Esophagus squamous epithelium (tissue), 5 donors: ENCODE measurements at places on chromosomes 5 and 9.

DNA sequence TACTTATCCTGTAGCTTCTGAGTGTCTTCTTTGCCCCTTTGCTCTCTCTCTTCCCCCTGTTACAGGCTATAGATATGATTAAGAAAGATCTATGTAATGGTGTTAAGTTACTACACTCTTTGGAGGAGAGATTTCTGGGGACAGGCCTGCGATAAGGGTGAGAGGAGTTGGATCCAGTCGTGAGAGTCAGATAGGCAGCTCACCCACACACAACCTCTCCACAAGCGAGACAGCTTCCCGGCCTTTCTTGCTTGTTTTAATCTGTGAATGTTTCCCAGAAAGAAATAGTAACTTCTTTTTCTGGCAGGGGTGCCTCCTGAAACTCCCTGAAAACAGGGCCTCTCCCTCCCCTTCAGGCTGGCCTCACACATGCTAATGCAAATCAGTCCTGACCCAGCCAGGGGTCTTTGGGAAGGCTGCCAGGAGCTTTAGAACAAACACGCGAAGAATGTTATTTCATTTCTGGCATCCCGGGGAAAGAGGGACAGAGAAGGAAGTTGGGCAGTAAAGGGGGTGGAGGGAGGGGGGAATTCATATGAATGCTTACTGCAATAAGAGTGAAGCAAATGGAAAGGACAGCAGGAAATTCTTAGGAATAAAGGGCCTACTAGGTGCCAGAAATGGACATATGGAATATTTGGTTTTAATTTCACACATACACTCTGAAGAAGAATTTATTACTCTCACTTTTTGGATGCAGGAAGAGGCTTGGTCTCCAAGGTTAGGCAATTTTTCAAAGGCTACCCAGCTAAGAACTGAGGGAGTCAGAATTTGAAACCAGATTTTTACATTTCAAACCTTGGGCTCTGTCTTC lies 215.8 kb upstream of the TRIM32 start:
- DNase-seq = no peak

- no peak for DNase-seq
Observed at GRCh38 chr5:18314192-18314778, 680.0 kb downstream of the TAF11L14 start.

DNA sequence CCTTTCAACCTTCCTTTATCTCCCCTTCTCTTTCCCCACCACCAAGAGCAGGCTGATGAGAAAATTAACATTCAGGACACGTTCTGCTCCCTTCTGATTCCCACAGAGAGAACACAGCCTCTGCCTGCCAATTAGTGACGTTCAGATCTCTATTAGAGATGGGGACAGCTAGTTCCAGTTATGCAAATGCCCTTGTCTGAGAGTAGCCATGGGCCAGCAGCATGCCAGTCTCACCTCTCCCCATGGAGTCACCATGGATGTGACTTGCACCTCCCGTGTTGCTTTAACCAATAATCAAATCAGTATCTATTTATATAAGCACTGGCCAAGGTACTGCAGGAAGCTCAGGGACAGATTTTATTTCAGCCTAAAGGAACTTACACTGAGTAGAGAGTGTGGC lies 61.3 kb downstream of the KCNIP1 start:
- DNase-seq = no peak

DNA sequence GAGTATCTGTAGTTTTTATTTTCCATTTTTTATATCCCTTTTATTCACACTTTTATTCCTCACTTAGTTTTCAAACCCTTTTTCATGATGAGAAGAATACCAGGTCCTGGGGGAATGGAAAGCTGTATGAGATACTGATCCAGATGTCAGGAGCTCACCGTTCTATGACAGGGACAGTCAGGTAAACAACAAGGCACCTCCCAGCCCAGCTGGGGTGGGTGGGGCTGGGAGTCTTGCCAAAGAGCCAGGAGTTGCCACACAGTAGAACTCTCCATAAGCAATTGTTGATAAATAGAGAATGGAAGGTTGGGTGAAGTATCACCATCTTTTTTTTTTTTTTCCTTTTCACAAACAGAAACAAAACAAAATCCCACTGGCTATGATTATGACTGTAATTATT lies 225.8 kb downstream of the NSG2 start:
- no peak for DNase-seq

DNA sequence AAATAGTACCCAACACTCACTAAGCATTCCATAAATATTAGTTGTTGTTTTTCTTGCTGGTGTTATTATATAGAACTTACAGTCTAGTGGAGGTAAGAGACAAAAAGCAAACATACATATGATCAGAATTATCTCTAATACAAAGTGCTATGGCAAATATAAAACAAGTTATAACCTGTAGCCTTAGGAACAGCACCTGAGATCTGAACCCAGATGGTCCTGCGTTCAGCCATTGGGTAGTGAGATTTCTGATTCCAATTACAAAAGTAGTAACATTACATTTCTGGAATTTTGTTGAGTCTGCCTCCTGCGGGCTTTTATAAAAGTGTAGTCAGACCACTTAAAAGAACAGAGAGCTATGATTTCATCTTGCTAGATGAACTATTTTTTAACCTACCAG lies 242.9 kb upstream of the ZNF462 start:
- no peak for DNase-seq

GRCh38 chr5:16544607-16545374 lies 72.0 kb downstream of the RETREG1 start:
- DNase-seq = no peak

GRCh38 chr5:102930244-102930643 lies 175.1 kb downstream of the PAM start:
- DNase-seq = no peak

DNA sequence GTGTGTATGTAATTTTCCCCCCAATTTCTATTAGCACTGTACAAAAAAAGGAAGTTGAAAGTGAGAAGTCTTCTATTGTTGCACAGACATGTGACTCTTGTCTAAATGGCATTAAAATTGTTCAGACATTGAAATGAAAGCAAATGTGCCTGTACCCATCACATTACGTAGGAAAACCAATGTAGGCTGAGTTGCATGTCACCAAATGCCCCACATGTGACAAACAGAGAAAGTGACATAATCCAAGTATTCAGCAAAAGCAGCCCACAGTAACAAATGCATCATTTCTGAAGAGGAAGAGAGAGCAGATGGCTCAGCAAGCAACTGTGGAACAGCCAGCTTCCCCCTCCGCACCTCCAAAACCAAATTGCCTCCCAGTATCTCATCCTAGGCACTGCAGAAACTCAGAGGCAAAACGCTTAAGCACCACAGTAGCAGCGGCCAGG lies 161.5 kb upstream of the NR4A3 start:
- no peak for DNase-seq

GRCh38 chr9:7139886-7140285 lies 382.1 kb downstream of the KDM4C start:
- DNase-seq = no peak

DNA sequence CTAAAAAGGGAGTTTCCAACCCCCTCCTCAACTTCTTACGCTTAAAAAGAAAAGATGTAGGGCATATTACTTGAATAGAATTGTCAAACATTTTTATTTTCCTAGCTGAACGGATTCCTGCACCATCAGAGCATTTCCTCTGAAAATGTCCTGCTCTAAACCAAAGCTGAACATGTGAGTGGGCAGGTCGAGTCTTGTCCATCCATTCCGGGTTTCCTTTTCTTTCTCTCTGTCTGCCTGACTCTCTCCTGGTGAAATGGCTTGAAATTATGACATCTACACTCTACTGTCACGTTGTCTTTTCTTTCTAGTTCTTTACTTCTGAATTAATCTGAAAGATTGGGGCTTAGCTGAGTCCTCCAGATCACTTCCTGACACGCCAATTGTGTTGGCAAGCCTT lies 39.2 kb upstream of the PTPN3 start:
- DNase-seq = no peak

- DNase-seq = no peak
Observed at GRCh38 chr9:18874069-18874468, 158.9 kb downstream of the SAXO1 start.

DNA sequence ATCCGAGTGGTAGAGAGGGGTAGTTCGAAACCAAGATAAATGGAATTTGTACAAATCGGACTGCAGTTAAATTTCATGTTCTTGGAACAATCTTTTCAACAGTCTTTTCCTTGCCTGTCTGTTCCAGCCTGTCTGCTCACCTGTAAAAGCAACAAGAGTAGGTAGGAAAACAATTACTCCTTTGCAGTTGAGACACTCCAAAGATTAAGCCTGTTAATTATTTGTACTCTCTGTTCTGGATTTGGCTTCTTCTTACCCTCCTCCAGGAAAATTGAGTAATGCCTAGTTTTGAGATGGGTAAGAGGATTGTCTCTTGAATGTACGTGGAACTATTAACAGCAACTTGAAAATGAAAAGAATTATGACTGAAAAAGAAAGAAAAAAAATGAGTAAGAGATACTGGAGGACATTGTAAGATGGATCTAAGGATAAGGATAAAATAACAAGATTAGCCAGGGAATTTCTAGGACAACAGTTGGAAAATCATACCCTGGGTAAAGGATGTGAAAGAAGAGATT lies 24.3 kb downstream of the SPAAR start:
- no peak for DNase-seq

GRCh38 chr5:154734370-154735248 lies 20.6 kb upstream of the LARP1 start:
- no peak for DNase-seq

DNA sequence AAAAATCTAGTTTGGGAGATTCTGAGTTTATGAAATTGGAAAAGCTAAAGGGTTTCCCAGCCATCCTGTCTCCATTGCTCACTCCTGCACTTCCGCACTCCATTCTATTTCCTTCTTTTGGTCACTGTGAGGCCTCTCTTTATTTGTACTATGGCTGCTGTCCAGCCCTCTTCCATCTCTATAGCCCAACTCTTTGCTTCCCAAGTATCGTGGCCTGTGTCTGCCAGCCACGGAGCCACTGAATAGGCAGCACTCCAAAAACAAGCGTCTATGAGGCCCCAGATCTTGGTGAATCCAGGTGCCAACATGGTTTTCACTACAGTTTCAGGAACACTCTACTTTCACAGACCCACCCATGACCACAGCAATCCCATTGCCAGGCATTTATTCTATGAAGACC lies 37.2 kb downstream of the GRAMD2B start:
- no peak for DNase-seq

DNA sequence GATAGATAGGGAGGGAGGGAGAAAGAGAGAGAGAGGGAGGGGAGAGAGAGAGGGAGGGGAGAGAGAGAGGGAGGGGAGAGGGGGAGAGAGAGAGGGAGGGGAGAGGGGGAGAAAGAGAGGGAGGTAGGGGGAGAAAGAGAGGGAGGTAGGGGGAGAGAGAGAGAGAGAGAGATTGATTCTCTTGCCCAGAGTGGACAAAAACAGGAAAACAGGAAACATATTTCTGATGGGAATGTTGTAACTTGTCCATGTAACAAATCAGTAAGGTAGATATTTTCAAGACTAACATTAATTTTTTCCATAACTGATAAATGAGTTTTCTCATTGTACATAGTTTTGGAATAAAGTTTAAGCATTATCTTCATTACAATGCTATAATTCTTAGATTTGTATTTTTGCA lies 811.7 kb upstream of the GRAMD2B start:
- DNase-seq = no peak

DNA sequence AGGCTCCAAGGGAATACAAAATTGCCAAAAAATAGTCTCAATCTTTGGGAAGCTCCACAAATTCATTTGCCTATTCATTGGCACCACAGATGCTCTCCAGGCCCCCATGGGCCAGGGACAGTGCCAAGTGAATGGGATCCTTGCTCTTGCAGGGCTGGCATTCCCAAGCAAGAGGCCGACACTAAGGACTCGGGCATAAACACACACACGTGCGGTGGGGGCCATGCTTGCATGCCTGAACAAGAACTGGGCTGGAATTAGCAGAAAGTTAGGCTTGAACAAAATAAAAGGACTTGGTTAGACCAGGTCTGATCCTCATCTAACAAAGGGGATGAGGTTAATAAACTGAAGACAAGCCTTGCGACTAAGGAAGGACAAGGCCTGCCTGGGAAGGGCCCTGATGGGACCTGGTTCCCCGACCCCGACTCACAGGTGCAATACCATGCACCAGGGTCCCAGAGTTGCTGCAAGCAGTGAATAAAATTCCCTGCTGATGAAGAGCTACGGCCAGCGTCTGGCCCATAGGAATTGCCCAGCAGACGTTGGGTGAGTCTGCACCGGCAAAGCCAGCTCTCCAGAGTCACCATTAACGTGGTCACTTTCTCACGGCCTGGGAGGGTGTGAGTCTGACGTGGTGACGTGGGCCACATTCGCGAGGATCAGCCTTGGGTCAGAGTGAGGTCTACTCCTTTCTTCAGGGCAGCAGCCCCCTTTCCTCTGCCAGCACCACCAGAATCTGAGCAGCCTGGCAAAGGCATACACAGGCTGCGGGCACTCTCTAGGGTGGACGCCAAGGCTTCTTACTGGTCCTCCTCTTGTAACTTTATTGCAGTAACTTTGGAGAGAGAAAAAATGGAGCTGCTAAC lies 77.4 kb upstream of the FCN1 start:
- no peak for DNase-seq

- no peak for DNase-seq
Observed at GRCh38 chr5:176153741-176154140, 84.5 kb upstream of the SIMC1 start.

- DNase-seq = no peak
Observed at GRCh38 chr5:82796643-82797416, 280.4 kb downstream of the TMEM167A start.

DNA sequence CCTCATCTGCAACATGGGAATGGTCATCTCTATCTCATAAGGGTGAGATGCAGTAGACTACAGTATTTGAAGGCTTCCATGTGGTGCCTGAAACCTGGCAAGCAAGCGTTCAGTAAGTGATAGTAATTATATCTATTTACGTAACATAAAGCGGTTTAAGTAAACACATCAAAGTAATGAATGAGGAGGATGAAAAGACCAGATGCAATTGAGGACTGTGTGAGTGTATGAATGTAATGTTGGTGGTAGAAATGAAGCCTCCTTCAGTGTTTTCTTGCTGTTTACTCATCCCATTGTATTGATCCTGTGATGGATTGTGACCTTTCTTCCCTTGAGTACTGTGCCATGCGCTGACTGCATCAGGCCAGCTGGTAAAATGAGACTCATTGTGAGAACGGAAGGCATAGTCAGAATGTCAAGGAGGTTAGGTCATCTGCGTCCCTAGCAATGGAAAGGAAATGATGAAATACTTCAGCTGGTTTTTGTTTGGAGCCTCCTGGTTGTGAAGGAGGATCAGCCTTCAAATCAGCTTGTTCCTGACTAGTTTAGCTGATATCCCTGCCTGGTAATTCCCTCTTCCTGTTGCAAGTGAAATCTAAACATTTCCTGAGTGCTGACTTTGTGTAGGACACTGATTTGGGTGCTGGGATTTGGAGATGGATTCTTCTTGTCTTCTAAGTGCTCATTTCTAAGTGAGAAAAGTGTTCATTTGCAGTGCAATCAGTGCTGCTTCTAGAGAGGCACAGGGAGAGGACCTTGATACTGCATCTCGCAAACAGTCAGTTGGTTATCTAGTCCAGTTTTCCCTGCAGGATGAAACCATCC lies 35.6 kb downstream of the TNFSF8 start:
- no peak for DNase-seq

GRCh38 chr9:89519366-89519805 lies 21.5 kb upstream of the SEMA4D start:
- DNase-seq = no peak

GRCh38 chr5:5407924-5408323 lies 14.6 kb upstream of the ICE1 start:
- no peak for DNase-seq
